ENCODE measurements at places on chromosomes 5 and 9. TPM values are rescaled to one million over a fixed set of nuclear protein-coding genes. Genes with fewer than 3 reads are reported as not detected.

HNRNPA0 gene
- 22.1 TPM for polyA plus RNA-seq

PRLR gene
- polyA plus RNA-seq: not detected

BTNL8 gene
- not detected for polyA plus RNA-seq

CCL28 gene
- polyA plus RNA-seq: not detected

FAM169A gene
- polyA plus RNA-seq: 15.5 TPM

MAMDC4 gene
- polyA plus RNA-seq: 0.12 TPM

CDC14B gene
- polyA plus RNA-seq: 4.8 TPM

CDH9 gene
- polyA plus RNA-seq: 13.0 TPM

IFNA21 gene
- polyA plus RNA-seq: not detected

DBH gene
- polyA plus RNA-seq: not detected

PRR16 gene
- 0.25 TPM for polyA plus RNA-seq

EIF4E1B gene
- polyA plus RNA-seq: not detected

CTXN3 gene
- not detected for polyA plus RNA-seq

AHRR gene
- polyA plus RNA-seq: not detected

LRRC19 gene
- polyA plus RNA-seq: not detected

MYOT gene
- 1.7 TPM for polyA plus RNA-seq

GPR150 gene
- not detected for polyA plus RNA-seq

MRRF gene
- 12.5 TPM for polyA plus RNA-seq

RLN2 gene
- 1.8 TPM for polyA plus RNA-seq

SPATA6L gene
- polyA plus RNA-seq: 0.65 TPM

SOHLH1 gene
- polyA plus RNA-seq: 1.4 TPM

UHRF2 gene
- polyA plus RNA-seq: 13.5 TPM

DMRT3 gene
- polyA plus RNA-seq: not detected

SLC23A1 gene
- polyA plus RNA-seq: not detected

PLAC8L1 gene
- not detected for polyA plus RNA-seq

PRRX2 gene
- not detected for polyA plus RNA-seq

WDR70 gene
- 30.5 TPM for polyA plus RNA-seq

FCN1 gene
- not detected for polyA plus RNA-seq

SLC4A9 gene
- 0.11 TPM for polyA plus RNA-seq

HMMR gene
- polyA plus RNA-seq: not detected

PIP5K1B gene
- polyA plus RNA-seq: 47.0 TPM

PCAT7 gene
- polyA plus RNA-seq: 0.53 TPM

KIF24 gene
- 0.23 TPM for polyA plus RNA-seq

SPOCK1 gene
- 103 TPM for polyA plus RNA-seq

PCDHA4 gene
- 10.7 TPM for polyA plus RNA-seq

All from Purkinje cell (primary cell).